Cortex of kidney (tissue), 1 donor: ENCODE measurements at places on chromosomes 11 and 22.

DNA sequence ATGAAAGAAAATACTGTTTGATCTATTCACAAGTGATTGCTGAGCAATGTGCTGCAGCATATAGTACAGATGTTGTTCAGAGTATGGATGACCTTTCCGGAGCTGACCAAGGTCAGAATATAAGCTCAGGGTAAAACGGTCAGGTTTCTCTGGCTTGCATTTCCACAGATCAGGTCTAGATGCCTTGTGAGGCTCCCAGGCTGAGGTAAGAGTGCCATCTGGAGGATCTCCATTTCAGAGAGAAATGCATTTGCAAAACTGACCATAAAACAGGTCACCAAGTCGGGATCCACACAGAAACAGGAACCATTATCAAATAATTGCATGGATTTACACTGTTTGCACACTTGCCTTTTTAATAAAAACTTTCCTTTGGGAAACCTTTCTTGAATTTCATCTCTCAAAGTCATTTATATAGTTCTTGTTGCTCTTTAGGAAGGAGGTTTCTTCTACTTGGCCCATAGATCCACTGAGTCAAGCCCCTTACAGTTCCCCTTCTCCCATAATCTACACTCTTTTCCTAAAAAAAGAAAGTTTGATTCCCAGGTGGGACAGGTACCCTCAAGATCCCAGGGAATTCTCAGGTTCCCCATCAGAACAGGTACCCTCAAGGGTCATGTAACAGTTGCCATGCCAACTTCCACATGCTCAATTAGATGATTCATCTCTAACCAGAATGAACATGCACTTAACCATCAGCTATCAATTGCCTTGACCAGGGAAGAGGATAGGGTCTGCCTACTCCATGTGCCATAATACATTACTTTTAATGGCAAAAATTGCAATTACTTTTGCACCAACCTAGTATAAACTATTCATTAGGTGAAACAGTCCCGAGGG, 25.0 kb upstream of the TMPRSS5 start:
- no peak for DNase-seq

GRCh38 chr11:65606876-65607613, 7.0 kb downstream of the MAP3K11 start:
- DNase-seq, result no peak

DNA sequence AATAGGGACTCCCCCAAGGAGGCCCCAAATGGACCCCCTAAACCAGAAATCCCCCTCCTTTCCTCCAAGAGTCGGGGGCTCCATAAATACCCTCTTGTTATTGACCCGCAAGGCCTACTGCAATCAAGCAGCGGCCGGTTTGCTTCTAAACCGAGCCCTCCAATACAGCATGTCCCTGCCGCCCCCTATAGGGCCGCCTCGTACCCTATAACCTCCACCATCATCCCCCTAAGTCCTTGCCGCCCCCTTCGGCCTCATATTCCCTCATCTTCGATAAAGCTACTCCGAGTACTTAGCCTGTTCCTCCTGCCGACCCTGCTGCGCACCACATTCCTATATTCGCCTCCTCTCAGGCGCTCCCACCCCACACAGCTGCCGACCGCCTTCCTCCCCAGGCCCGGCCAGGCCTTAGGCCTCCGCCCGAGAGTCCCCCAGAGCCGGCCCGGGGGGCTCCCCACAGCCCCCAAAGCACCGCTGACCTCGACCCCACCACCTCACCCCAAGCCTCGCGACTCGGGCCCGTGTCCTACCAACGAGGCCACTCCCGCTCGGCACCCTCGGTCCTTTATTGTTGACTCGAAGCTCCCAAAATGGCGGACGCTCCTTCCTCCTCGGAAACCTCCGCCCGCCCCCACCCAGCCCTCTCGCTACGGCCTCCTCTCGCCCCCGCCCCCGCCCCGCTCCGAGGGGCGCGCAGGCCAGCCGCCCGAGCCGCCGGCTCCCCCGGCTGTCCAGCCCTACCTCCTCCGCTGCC, 430 bp downstream of the DDX6 start:
- DNase-seq, result no peak

DNA sequence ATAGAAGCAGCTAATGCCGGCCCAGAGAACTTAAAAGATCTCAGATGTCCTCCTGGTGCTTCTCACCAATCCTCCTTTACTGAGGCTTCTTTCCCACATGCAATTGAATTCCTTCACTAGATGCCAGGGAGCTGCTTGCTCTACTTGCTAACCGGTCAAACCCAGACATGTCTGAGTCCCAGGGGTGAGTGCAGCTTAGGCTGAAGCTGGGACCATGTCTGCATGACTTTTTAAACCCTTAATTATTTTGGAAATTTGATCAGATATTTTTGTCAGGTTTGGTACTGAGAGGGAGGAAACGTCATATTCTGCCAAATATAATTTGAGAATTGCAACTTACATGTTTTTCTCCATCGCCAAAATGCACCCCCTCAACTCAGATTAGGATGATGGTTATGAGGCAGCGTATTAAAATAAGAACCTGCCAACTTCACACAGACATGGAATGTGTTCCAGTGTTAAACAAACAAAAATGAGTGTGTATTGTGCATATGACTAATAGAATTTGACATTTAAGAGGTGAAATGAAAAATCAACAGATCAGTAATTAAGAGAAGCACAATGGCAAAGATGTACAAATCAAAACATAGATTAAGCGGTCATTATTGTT, 529.5 kb downstream of the ETS1 start:
- no peak for DNase-seq

DNA sequence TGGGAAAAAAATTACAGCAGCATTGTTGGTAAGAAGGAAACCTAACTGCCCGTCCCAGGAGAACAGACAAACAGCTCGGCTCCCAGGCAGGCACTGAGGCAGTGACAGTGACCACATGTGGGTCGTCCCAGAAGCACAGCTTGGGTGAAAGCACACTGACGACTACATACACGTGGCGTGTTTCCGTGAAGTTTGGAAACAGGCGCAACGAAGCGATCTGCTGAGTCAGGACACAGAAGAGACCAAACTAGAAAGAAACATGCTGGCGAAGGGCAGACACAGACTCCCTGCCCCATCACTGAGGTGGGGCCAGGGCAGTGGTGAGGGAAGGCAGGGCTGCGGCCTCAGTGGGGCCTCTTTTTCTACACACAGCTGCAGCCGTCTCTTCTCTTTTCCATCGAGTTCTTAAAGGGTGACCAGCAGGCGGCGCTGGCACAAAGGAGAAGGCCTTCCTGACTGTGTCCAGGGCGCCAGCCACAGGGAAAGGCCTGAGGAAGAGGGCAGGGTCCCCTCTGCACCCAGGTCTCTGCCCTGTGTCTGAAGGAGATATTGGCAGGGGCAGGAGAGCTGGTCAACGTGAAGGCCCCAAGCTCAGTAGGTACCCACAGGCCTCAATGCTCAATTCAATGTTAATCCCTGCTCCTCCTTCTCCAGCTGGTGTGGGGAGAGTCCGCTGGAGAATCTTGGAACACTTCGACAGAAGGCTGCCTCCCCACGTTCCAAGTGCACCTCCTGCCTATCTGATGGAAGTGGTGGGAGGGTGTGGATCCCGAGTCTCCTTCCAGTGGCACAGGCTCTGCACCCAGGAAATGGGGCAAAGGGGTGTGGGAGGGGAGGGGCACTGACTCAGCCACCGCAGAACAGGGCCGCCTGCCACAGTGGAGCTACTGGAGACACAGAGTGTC, 19.9 kb downstream of the CARS1 start:
- DNase-seq, result no peak

DNA sequence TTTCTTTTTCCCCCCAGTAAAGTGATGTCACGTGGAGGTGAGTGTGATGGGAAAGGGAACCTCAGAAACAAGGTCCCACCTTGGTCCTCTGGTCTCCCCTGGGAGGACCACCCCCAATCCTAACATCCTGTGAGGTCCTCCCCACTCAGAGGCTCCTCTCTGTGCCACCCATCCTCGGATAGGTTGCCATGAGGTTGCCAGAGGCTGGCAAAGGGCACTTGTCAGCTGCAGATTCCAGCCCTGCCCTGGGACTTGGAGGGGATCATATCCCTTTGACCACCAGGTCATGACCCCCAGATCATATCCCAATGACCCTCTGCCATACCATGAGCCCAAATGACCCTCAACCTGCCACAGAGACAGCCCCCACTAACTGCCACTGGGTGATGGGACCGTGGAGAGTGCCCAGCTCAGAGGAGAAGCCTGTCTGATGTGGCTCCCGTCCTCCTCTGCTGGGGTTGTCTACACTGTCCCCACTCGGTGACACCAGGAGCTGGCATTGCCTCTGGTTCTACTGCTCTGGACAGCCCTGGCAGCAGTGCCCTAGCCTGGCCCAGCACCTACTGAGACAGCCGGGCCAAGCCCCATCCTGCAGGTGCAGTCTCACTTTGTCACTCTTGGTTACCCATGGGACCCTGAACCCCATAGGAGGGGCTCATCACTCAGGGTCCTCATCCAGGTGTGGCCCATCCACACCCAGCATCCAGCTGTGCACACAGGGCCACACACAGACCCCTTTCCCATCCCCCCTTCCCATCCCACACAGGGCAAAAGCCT, 90.2 kb upstream of the KCNQ1OT1 start:
- no peak for DNase-seq

DNA sequence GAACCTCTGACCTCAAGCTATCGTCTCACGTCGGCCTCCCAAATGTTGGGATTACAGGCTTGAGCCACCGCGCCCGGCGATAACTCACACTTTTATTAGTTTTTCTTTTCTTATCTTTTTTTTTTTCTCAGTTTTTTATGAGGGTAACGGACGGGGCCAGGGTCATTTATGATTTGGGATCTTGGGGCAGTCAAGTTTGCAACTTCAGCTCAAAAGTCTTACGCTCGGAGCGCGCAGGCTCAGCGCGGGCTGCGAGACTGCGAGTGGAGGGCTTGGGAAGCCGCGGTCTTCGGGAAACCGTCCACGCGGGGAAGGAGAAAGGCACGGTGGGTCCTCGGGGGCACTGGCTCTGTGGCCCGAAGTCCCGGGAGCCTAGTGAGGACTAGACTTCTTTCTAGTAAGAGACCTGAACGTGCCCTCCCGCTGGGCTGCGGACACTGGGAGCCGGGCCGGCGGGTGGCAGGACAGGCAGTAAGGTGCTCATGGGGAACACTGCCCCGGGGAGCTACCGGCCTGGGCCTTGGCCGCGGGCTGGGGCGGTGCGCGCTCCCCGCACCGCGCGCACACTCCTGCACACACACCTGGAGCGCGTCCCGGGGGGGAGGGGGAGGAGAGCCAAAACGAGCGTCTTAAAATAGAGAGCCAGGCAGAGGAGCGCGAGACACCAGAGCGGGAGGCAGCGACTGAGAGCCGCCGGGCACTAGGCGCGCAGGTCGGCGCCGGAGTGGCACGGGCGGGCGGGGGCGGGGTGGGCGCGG, 476 bp upstream of the BARX2 start:
- DNase-seq, result no peak

DNA sequence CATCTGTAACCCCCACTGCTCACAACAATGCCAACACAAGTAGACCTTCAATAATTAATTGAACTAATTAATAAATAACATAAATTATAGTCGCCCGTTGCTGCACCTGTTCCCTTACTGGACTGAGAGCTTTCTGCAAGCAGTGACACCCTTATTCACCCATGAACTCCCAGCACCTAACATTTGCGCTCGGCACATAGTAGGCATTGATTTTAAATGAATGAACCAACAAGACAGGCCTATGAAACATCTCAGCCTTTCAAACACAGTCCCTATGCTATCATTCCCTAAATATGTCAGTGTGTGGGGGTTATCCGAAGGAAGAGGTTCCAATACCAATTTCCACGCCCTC, 1.1 kb downstream of the THAP12 start:
- DNase-seq, result no peak

- DNase-seq, result no peak
Measured at GRCh38 chr11:112228706-112229105, 2.5 kb downstream of the PTS start.

DNA sequence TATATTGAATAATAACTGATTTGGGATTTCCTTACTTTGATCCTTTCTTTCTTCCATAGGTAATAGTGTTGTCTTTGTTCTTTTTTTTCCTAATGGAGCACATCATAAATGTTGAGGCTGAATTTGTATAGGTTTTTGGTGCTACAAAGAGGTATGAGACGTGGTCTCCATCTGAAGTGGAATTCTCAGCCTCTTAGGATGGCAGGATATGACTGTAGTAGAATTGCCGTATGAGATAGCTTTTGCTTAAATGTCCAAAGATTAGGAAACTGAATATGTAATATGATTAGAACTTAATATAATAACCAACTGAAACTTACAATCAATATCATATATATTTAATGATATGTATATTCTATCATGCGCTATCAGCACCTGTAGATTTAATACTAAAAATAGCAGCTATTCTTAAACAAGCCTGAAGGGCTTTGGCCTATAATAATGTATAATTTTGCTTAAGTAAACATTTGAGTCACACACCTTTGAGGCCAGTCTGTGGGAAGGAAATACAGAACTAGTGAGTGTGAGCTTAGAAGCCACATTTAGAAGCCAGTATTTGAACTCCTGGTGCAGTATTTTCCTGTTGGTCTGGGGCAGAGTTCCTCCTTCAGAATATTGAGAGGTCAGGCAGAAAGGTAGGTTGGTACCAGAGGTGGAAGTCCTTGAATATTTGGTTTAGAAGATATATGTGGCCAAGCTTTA, 62.6 kb downstream of the SWAP70 start:
- DNase-seq, result no peak
